ENCODE measurements at places on chromosomes 13 and 19.

GRCh38 chr13:23516190-23516589 is 54.0 kb upstream of the TNFRSF19 start:
- no peak for DNase-seq

DNA sequence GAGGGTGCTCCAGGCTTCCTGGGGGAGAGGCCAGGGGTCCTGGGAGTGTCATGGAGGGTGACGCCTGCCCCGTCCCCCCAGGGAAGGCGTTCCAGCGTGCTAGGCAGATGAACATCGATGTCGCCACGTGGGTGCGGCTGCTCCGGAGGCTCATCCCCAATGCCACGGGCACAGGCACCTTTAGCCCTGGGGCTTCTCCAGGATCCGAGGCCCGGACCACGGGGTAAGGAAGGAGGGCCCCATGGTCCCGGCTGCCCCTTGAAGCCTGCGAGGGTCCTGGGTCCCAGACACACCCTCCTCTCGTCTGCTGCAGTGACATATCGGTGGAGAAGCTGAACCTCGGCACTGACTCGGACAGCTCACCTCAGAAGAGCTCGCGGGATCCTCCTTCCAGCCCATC is 11.4 kb downstream of the PTGER1 start:
- no peak for DNase-seq

DNA sequence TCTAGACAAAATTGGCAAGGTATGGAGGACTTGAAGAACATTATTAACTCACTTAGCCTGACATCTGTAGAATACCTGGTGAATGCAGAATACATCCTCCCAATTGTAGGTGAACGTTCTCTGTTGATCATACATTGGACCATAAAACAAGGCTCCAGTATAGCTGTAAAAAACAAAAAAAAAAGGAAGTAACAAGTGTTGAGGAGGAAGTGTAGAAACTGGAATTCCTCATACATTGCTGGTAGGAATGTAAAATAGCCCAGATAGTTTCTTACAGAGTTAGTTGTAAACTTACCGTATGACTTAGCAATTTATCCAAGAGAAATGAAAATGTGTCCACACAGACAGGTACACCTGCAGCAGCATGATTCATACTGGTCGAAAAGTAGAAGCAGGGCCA is 44.8 kb downstream of the TSSK6 start:
- no peak for DNase-seq

DNA sequence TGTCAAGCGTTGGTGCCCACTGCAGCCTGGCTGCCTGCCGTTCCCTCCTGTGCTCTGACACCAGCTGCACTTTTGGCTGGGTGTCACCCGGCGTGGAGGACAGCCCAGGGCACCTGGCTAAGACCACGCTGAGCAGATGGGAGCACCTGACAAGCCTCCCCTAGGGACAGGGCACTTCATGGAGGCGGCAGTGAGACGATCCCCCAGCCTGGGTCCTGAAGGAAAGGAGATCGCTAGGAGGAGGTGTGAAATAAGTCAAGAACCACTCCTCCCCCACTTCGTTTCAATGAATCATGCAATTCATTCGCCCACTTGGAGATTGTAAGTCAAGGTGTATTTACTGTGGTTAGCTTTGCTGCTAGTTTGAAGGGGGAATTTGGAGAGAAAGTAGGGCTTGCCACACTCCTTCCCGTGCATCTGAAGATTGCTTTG is 38.8 kb downstream of the VSTM2B start:
- peak; percentile 42 for DNase-seq

- peak; percentile 42 for DNase-seq
Observed at GRCh38 chr19:40604647-40605215, 3.6 kb downstream of the LTBP4 start.

DNA sequence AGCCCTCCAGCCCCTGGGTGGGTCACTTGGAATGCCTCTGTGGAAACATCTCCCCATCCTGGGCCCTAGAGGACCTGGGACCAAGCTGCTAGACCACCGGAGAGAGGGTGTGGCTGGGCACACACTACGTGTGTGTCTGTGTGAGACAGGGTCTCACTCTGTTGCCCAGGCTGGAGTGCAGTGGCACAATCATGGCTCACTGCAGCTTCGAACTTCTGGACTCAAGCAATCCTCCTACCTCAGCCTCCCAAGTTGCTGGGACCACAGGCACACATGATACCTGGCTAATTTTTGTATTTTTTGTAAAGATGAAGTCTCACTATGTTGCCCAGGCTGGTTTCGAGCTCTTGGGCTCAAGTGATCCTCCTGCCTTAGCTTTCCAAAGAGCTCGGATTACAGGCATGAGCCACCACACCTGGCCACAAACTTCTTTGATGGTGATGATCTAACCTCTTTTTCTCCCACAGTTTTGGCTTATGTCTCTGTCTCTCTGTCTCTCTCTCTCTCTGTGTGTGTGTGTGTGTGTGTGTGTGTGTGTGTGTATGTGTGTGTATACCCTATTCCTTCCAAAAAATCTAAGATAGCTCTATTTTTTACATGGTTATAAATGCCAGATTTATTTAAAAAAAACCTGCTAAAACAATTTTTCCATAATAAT is 32.1 kb upstream of the SLC7A9 start:
- no peak for DNase-seq
